K562 (cell line): ENCODE measurements at places on chromosomes 1 and 21. TPM values are rescaled to one million over a fixed set of nuclear protein-coding genes. Genes with fewer than 3 reads are reported as not detected.

Gene GPR3
- total RNA-seq, result 10.9 and 11.0 TPM in 2 replicates

Gene KCNA3
- total RNA-seq, result 0.09 TPM in 1 of 2 replicates, not detected in the other

Gene TLR5
- total RNA-seq, result 1.8 and 2.8 TPM in 2 replicates

Gene ADPRS
- total RNA-seq, result 30.9 and 33.4 TPM in 2 replicates

Gene SUSD4
- 0.09 TPM in 1 of 2 replicates, not detected in the other for total RNA-seq

Gene HSPB7
- 0.09 TPM in 1 of 2 replicates, not detected in the other for total RNA-seq

Gene C1orf226
- 1.4 and 1.6 TPM in 2 replicates for total RNA-seq

Gene OLIG2
- not detected in 2 replicates for total RNA-seq

Gene SH2D1B
- 5.4 and 6.3 TPM in 2 replicates for total RNA-seq

Gene FAM163A
- not detected in 2 replicates for total RNA-seq

- peaks cover 11% of the 10 kb centered on the region; the same call in 2 of the 3 replicates for H3K4me1 ChIP-seq
- DNase-seq, result no peak
- H3K36me3 ChIP-seq, result no peaks in the 10 kb centered on the region
- H3K4me3 ChIP-seq, result no peak overlapping the region
- H3K27ac ChIP-seq, result no peak overlapping the region
Measured at GRCh38 chr1:99811075-99811474, 39.1 kb upstream of the AGL start.

- no peak for DNase-seq
- H3K36me3 ChIP-seq, result peaks cover 47% of the 10 kb centered on the region
- H3K4me1 ChIP-seq, result peaks cover 12% of the 10 kb centered on the region
- H3K4me3 ChIP-seq, result peak overlapping the region; percentile 81
- peak overlapping the region; percentile 98 for H3K27ac ChIP-seq
Measured at GRCh38 chr1:201955729-201956143, 433 bp downstream of the TIMM17A start.

DNA sequence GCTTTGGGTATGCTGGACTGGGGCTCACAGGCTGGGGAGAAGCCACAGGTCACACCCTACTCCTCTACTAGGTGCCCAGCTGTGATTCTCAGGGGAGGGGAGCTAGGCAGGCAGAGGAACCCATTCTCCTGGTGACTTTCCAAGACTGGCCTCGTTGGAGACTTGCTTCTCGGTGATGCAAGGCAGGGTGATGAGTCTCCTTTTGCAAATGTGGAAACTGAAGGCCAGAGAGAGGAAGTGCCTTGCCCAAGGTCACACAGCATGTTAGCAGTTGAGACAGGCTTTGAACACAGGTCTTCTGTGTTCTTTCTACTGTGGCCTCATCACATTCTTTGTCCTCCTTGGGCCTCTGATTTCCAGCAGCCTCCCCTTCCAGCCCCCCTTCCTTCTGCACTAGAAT lies 20.5 kb upstream of the C1QA start:
- no peak overlapping the region for H3K27ac ChIP-seq
- H3K36me3 ChIP-seq, result no peaks in the 10 kb centered on the region
- peaks cover 27% of the 10 kb centered on the region; the same call in 2 of the 3 replicates for H3K27me3 ChIP-seq
- DNase-seq, result no peak
- no peak overlapping the region for H3K4me3 ChIP-seq

- DNase-seq, result no peak
- H3K36me3 ChIP-seq, result no peaks in the 10 kb centered on the region
- no peak overlapping the region for H3K27ac ChIP-seq
- no peaks in the 10 kb centered on the region for H3K4me1 ChIP-seq
Measured at GRCh38 chr1:241265428-241265827, 91.6 kb downstream of the RGS7 start.

- no peak for DNase-seq
- H3K4me3 ChIP-seq, result no peak overlapping the region
- peaks cover 41% of the 10 kb centered on the region for H3K36me3 ChIP-seq
Measured at GRCh38 chr1:52683367-52683940, 14.7 kb downstream of the COA7 start.

GRCh38 chr1:57889676-57890320 lies 465.9 kb upstream of the DAB1 start:
- H3K27ac ChIP-seq, result no peak overlapping the region
- H3K4me3 ChIP-seq, result no peak overlapping the region
- no peaks in the 10 kb centered on the region for H3K4me1 ChIP-seq
- DNase-seq, result no peak
- no peaks in the 10 kb centered on the region for H3K27me3 ChIP-seq

GRCh38 chr1:47763591-47764171 lies 233.5 kb downstream of the TRABD2B start:
- H3K4me1 ChIP-seq, result peaks cover 6% of the 10 kb centered on the region; the same call in 1 of the 2 replicates
- H3K27ac ChIP-seq, result no peak overlapping the region
- no peak for DNase-seq

- H3K4me1 ChIP-seq, result no peaks in the 10 kb centered on the region
- H3K27me3 ChIP-seq, result peaks cover 12% of the 10 kb centered on the region; the same call in 1 of the 3 replicates
- H3K27ac ChIP-seq, result no peak overlapping the region
- no peak overlapping the region for H3K4me3 ChIP-seq
Measured at GRCh38 chr21:43626390-43626789, 32.9 kb downstream of the HSF2BP start.

DNA sequence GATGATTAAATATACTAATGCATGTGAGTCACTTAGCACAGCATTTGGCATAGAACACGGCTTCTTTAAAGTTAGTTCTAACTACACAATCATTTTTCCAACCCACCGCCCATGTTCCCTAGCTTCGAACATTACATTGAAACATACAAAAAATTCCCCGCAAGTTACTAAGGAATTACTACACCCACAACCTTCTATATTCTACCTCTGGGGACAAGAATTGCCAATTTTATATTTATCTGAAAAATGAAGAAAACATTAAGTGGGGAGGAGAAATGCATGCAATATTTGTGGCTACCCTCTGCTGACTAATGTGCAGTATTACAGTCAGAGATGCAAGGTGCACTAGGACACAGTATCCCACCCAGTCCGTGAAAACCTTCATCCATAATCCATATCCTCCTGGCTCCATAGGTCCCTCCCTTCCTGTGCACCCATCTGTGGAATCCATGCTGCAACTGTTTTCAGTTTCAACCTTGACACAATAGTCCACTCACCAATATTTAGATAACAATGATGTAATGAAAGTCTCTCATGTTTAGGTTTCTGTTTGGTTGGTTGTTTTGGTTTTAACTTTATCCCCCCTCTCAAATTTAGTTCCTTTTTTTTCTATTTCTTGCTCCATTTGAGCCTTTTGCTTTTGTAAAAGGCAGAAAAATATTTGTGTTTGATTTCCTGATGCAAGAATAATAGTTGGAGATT lies 31.6 kb downstream of the RGS5 start:
- peak; percentile 15 for DNase-seq
- H3K27me3 ChIP-seq, result no peaks in the 10 kb centered on the region
- no peak overlapping the region for H3K27ac ChIP-seq
- no peaks in the 10 kb centered on the region for H3K36me3 ChIP-seq
- no peak overlapping the region for H3K4me3 ChIP-seq

DNA sequence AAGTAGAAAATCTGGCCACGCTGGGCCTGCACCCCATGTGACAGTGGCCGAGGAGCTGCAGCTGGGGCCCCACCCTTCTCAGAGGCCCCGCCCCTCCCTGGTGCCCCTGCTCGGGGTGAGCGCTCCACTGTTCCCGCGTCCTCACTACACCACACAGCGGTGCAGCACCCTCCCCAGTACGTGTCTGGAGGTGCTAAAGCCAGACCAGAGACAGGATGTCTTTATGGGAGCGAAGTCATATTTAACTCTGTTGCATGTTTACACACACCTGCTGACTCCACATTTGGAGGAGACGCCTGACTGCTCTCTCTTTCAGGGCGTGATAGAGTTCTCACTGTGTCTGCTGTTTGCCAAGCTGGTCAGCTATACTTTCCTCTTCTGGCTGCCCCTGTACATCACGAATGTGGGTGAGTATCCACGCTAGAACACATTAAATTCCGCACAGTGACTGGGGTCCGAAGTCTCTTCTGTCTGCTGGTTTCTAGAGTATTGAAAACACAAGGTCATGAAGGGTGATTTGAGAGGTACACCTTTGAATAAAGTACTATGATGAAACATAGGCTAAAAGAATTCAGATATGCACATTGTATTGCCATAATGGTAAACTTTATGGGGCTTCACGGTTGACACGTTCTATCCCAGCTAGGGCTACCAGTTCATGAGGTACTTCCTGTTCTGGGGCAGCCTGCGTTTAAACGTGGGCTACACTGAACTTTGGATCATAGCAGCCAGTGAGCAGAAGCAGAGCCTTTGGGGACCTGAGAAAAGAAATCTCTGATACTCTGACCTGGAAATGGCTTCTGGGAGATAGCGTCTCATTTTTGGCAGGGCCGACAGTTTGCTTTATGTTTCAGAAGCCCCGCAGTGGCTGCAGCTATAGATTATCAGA lies 48.4 kb downstream of the SLC37A1 start:
- H3K27ac ChIP-seq, result no peak overlapping the region
- no peak overlapping the region for H3K4me3 ChIP-seq
- peaks cover 36% of the 10 kb centered on the region for H3K4me1 ChIP-seq
- H3K27me3 ChIP-seq, result peaks cover 51% of the 10 kb centered on the region
- DNase-seq, result peak; percentile 67

DNA sequence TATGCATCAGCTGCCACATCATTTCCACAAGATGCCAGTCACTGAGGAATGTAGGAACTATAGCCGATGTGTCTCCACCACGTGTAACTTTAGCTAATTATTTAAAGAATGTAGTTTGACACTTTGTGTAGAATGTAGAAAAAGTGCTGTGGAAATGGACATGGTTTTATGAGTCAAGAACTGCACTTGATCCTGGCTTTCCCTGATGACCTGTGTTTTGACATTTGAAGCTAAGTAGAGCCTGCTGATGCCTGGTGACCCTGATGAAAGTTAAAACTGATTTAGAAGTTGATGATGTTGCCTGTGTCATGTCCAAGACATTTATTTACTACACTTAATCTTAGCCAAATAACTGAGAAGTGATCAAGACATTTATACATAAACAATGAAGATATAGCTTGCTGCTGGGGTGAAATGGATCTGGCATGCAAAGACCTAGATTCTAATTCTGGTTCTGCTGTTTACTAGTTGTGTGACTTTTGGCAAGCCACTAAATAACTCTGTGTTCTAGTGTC lies 4.4 kb upstream of the OSBPL9 start:
- H3K4me1 ChIP-seq, result peaks cover 15% of the 10 kb centered on the region
- H3K27me3 ChIP-seq, result no peaks in the 10 kb centered on the region
- no peak for DNase-seq
- H3K27ac ChIP-seq, result no peak overlapping the region

DNA sequence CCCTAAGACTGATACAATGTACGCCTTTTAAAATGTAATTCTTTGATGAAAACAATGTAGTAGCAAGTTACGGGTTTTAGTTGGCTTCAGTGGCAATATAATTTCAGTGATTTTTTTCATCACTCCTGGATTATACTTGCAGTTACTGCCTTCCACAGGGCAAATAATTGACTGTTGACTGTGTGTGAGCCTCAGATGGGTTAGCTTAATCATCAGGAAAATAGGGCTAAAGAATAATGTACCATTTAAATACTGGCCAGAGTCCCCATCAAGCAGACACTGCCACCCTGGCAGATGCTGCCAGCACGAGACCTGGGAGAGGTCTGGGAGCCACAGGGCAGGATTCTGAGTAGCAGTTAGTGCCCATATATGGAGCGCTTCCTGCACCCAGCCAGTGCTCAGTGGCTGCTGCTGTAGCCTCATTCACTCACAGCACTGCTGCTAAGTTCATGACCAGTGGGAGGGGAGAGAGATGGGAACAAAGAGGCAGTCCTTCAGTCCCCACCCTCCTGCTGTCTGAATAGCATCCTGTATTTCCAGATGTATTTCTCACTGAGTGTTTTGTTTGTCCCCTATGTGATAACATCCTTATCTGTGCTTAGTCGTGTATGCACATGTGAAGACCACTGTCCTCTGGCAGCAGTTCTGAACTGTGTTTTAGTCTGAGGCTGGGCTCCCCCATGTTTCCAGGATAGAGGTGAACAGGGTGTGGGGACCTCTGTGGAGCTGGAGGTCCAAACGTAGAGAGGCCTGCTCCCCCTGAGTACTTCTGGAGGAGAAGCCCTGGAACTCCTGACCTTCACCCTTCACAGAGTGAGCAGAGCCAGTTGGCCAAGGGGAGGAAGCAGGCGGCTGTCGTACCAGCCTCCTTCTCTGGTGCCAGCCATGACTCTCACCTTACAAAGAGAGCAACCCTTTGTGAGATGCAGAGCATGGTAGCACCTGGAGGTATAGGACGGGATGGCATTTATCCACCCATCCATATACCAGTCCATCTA lies 80.4 kb downstream of the ADARB1 start:
- peaks cover 19% of the 10 kb centered on the region; the same call in 2 of the 3 replicates for H3K4me1 ChIP-seq
- no peaks in the 10 kb centered on the region for H3K27me3 ChIP-seq
- H3K4me3 ChIP-seq, result no peak overlapping the region
- H3K36me3 ChIP-seq, result no peaks in the 10 kb centered on the region
- H3K27ac ChIP-seq, result no peak overlapping the region

DNA sequence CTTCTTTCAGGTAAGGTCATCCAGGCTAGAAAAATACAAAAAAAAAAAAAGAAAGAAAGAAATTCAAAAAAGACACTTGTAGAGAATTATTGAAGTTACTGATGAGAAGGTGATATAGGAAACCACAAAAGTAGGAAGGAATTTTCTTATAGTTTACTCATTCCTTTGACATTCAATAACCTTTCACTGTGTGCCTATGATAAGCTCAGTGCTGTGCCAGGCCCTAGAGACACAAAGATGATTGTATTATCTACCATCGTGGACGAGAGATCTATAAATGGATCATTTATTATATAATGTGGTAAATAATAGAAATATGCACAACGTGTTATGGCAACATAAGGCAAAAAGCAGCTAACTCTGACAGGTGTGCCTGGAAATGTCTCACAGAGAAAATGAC lies 109.6 kb upstream of the NGF start:
- no peaks in the 10 kb centered on the region for H3K27me3 ChIP-seq
- no peak overlapping the region for H3K4me3 ChIP-seq
- no peak for DNase-seq
- no peaks in the 10 kb centered on the region for H3K36me3 ChIP-seq
- H3K4me1 ChIP-seq, result no peaks in the 10 kb centered on the region

- H3K4me3 ChIP-seq, result no peak overlapping the region
- no peak for DNase-seq
- no peaks in the 10 kb centered on the region; the same call in 1 of the 2 replicates for H3K4me1 ChIP-seq
- H3K27me3 ChIP-seq, result peaks cover 3% of the 10 kb centered on the region; the same call in 1 of the 3 replicates
Measured at GRCh38 chr1:58585581-58586151, 8.6 kb upstream of the TACSTD2 start.

- no peaks in the 10 kb centered on the region for H3K4me1 ChIP-seq
- no peak overlapping the region for H3K4me3 ChIP-seq
- H3K36me3 ChIP-seq, result peaks cover 29% of the 10 kb centered on the region
- H3K27ac ChIP-seq, result no peak overlapping the region
- no peak for DNase-seq
- H3K27me3 ChIP-seq, result no peaks in the 10 kb centered on the region
Measured at GRCh38 chr1:244400974-244401373, 50.7 kb downstream of the ADSS2 start.

- H3K36me3 ChIP-seq, result no peaks in the 10 kb centered on the region
- no peaks in the 10 kb centered on the region for H3K27me3 ChIP-seq
Measured at GRCh38 chr1:75099581-75099980, 34.6 kb upstream of the LHX8 start.
